Germinal center (tissue), 1 donor: ENCODE measurements at places on chromosomes 4 and X.

GRCh38 chr4:124030147-124030546 lies 633.6 kb downstream of the SPRY1 start:
- no peak for DNase-seq

DNA sequence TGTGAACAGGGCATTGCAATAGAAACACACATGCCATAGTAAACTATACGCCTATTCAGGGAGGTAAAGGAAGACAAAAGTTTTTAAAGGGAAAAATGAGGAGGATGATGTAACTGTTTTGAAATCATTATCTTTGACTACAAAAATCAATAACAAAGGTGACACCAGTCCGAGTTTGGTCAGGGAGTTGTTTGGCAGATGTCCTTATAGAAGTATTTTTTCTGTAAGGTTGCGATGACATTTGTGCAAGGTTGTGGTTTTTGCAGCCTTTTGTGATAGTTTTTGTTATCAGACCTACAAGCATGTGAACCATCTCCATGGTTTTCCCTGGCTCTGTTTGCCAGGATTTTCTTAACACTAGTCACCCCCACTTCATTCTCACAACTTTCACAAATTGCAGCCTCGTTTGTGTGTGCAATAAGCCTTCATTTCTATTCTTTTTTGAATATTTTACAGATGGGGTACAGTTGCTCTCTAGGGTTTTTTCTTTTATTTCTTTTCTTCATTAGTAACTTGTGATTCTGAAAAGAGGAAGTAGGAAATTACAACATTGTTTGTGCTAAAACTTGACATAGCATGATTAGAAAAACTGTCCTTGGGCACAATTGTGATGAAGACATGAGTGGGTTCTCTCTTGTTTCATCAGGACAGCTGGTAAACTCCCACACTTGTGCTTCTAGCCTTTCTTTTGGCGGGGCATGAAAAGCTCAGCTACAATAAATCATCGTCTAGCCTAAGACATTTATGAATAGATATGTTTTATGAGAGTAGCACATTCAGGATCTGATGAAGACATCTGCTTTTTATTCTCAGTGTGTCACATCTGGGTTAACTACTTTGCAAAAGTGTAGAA lies 60.2 kb upstream of the PNPLA4 start:
- DNase-seq: no peak

- DNase-seq: no peak
Measured at GRCh38 chr4:8850074-8850829, 21.4 kb downstream of the HMX1 start.

GRCh38 chrX:40543661-40544328 lies 37.0 kb upstream of the ATP6AP2 start:
- peak; percentile 5 for DNase-seq

GRCh38 chrX:16112428-16112827 lies 10.9 kb upstream of the GRPR start:
- DNase-seq: no peak

GRCh38 chr4:148030193-148030873 lies 298.4 kb downstream of the ARHGAP10 start:
- no peak for DNase-seq

- peak; percentile 2 for DNase-seq
Measured at GRCh38 chrX:53594354-53594753, 92.2 kb downstream of the HUWE1 start.

DNA sequence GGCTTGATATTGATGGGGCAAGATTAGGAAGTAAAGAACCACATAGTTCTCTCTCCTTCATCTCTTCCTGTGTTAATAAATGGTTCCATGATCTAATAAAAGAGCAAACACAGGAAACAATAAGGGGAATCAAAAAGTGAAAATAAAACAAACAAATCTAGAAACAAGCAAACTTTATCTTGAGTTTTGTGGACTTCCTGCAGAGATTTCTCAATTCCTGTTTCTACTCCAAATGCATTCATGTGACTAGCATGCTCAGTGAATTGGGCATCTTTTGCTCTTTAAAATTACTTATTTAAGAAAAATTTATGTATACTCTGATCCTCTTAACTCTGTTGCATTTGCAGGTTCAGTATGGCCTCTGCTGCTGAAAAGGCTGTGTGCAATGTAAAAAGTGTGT lies 682.0 kb downstream of the KCTD8 start:
- DNase-seq: no peak

DNA sequence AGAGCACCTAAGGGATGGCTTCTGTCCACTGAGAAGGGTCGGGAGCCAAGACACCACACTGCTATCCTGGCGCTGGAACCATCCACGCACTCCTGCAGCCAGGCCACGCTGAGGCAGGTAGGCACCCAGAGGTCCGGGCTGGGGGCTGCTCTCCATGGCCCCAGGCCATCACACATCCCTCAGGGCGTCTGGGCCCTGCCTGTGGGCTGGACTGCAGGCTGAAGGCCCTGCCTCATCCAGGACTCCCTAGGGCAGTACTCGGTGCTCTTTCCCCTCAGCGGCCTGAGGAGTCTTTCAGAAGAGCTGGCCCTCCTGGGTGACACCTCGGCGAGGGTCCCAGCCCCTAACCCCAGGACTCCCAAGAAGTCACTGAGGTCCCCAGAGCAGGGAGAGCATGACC lies 17.7 kb downstream of the FGFR3 start:
- no peak for DNase-seq

DNA sequence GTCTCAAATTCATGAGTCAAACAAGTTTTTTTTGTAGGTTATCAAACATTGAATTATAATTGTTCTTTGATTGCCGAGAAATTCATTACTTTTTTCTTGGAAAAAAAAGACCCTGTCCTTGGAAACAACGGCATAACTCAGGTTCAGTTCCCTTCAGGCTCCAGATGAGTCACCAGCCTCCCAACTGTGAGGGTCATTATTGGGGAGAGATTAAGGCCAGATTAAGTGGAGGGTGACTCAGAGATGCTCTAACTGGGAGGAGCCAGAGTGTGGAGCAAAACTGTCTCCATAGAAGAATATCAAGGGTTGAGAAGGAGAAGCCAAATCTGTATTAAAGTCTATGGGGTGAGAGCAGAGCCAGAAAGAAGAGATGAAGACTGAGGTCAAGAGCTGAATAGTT lies 9.6 kb downstream of the ADGRG4 start:
- DNase-seq: no peak

- DNase-seq: no peak
Measured at GRCh38 chr4:52260514-52261210, 209.6 kb downstream of the SPATA18 start.
